ENCODE measurements at places on chromosomes 3 and 15.
A peak's percentile ranks its signal among the peaks of the same experiment; 100 is the strongest.

DNA sequence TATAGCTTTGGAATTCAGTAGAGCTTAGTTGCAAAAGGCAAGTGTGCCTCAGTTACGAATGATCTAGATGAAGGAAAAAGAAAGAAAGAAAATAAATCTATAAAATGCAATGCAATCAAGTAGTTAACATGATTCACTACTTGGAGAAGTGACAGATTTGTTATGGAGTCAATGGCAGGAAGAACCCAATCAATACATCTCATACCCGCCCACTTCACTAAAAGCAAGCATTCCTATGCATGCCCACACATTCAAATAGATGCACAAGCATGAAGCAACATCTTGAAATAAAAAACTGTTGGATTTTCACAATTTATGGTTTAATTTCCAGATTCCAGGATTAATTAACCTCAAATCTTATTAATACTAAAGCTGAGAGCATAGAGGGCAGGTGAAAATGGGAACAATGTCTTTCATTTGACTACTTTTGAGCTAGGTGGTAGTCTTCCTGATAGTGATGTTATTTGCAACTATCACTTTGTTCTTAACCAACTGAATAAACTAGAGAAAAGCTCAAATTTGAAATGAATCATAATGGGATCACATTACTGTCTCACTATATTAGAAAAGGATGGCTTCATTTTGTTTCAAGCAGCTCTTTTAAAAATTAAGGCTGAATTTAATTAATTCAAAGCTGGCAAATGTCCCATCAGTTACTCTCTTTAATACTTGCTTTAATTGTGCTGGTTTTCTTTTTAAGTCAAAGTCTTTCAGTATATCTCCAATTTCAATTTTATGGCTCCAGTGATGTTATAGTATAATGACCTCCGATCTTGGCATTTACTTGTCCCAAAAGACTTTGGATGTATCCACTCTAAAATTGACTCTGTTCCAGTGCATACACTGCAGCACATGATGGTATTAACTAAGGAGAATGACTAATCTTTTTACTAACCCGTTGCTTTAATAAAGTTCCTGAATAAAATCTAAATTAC, 46.7 kb upstream of the CCDC50 start:
- no peak for DNase-seq

GRCh38 chr3:13420831-13421765, 976 bp upstream of the NUP210 start:
- DNase-seq = peak; percentile 68

DNA sequence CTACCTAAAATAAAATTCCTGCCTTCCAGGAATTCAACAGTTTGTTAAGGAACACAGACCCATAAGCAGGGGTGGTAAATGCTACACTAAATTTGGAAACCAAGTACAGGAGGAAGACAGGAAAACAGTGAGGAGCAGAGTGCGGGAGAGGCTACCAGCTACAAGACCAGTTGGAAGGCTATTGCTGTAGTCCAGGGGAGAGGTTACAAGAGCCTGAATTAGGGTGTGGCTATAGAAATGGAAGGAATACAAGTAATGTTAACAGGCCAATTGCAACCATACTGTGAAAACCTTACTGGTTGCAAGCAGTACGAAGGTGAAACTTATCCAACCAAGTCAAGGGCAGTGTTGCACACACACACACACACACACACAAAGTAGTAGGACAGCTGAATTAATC, 880 bp upstream of the ARMC8 start:
- DNase-seq = peak; percentile 65

- peak; percentile 12 for DNase-seq
Observed at GRCh38 chr3:186786922-186787321, 3.5 kb downstream of the EIF4A2 start.

DNA sequence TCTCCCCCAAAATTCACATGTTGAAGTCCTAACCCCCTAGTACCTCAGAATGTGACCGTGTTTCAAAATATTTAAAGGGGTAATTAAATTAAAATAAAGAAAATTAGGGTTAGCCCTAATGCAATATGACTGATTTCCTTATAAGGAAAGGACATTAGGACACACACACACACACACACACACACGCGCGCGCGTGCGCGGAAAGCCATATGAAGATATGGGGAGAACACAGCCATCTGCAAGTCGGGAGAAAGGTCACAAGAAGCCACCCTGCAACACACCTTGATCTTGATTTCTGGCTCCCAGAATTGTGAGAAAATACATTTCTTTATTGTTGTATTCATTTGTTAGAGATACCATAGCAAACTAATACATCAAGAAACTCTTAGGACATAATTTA, 54.6 kb upstream of the STXBP5L start:
- DNase-seq = no peak

DNA sequence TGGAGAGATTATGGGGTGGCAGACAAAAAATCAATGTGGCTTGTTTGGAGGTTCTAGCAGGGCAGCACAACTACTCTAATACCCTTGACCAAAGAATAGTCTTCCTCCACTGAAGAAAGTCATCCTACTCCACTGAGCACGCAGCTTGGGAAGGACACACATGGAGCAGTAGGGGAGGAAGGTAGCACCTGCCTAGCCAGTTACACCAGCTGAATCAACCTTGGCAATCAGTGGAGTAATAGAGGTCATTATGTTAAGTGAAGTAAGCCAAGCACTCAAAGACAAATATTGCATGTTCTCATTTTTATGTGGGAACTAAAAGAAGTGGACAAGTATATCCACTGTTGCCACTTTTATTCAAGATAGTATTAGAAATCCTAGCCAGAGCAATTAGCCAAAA, 555.8 kb upstream of the ALCAM start:
- no peak for DNase-seq

All from hematopoietic multipotent progenitor cell treated with erythropoietin and hydrocortisone succinate and interleukin-3 and kit ligand, for 6 days (in vitro differentiated cells).